ENCODE measurements at places on chromosomes 6 and 20. TPM values are rescaled to one million over a fixed set of nuclear protein-coding genes. Genes with fewer than 3 reads are reported as not detected.

Gene HDGFL1
- total RNA-seq, result not detected

Gene GABRR1
- total RNA-seq, result not detected

Gene UBE2J1
- 42.2 TPM for total RNA-seq

Gene CGAS
- total RNA-seq, result 2.4 TPM

Gene RBM24
- total RNA-seq, result 2.6 TPM

Gene PLG
- 0.69 TPM for total RNA-seq

Gene OPRL1
- 0.26 TPM for total RNA-seq

Gene VSX1
- not detected for total RNA-seq

Gene CST2
- total RNA-seq, result not detected

Gene EYS
- 0.61 TPM for total RNA-seq

Gene C20orf204
- total RNA-seq, result 1.7 TPM

Gene TBX18
- 0.82 TPM for total RNA-seq

Gene PI16
- 6.1 TPM for total RNA-seq

Gene FOXF2
- 68.1 TPM for total RNA-seq

Gene FAM162B
- 0.76 TPM for total RNA-seq

Gene AVP
- not detected for total RNA-seq

Gene CCN6
- total RNA-seq, result not detected

Gene ENPP4
- 18.5 TPM for total RNA-seq

Gene NRN1
- 10.6 TPM for total RNA-seq

All from mucosa of descending colon (tissue), 3 donors.